ENCODE measurements at places on chromosomes 7 and 10.
A peak's percentile ranks its signal among the peaks of the same experiment; 100 is the strongest.

DNA sequence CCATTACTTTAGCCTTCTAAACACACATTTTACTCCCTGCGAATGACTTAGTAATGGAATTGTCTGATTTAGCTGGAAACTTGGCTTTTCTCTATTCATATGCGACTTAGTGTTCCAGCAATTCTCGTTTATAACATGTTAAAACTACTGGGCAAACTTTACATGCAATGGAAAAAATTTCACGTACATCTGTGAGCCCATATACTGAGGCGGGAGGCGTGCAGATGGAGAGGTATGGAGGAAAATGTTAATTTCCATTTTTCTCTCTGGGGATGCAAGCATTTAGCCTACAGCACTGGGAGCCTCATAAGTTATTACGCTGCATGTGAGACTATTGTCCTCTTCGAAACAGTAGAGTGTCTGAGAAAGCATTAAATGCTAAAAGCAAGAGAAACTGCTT, 591.5 kb upstream of the ANKRD30A start:
- no peak for DNase-seq

GRCh38 chr10:10489805-10490571, 527.7 kb upstream of the CELF2 start:
- DNase-seq = no peak

GRCh38 chr10:1472178-1472958, 265.0 kb downstream of the ADARB2 start:
- DNase-seq = no peak

- no peak for DNase-seq
Observed at GRCh38 chr10:98316661-98317060, 48.7 kb upstream of the LOXL4 start.

- DNase-seq = peak; percentile 53
Observed at GRCh38 chr7:75638594-75639070, 100.1 kb downstream of the HIP1 start.

- DNase-seq = no peak
Observed at GRCh38 chr10:18333621-18334020, 193.4 kb downstream of the CACNB2 start.

GRCh38 chr7:80467069-80467468, 44.8 kb downstream of the GNAT3 start:
- DNase-seq = no peak

- DNase-seq = no peak
Observed at GRCh38 chr7:11412036-11412435, 420.0 kb downstream of the THSD7A start.

GRCh38 chr10:42924484-42924883, 141.9 kb downstream of the BMS1 start:
- DNase-seq = no peak

- no peak for DNase-seq
Observed at GRCh38 chr10:118977022-118977599, 52.4 kb upstream of the NANOS1 start.

DNA sequence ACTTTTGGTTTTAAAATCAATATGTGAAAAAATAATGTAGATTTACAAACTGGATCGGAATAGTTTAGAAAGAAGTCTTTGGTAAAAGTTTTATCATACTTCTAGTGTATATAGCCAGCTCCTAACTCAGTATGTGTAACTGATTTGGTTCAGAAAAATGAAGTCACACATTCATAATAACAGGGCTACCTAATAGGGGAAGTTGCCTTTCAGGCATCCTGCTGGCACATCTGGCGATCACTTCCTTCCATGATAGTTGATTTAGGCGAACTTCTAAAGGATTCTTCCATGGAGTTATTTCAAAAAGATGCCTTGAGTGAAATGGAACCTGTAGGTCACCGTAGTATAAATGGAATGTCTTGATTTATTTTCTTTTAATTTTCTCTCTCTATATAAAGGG, 69.1 kb downstream of the SHH start:
- no peak for DNase-seq

DNA sequence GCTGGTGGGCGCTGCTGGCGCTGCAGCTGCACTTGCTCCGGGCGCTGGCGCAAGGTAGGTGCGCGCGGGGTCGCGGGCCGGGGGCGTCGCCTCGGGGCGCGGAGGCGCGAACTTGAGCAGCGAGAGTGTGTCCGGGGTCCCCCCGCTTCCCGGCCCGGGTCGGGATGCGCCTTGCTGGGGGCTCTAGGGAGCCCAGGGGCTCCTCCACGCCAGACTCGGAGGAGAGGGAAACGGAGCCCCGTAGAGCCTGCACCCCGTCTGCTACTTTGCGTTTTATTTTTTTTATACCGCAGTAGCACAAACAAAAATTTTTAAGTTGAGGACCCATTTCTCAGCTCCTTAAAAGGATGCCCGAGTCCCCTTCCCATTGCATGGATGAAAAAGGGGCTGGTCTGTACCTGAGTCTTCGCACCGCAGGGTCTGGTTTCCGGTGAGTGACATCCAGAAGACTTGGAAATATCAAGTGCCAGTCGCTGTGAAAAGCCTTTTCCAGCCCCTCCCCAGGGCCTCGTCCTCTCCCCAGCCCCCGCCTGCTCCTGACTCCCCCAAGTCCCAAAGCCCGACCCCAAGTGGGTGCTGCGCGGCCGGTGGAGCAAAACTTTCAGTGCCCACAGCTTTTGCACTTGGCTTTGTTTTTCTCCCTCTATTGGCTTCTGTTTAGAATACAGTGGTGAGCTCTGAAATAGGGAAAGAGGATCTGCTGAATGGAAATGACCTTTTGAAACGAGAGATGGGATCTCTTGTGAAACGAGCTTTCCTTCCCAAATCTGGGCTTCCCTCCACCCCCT, 973 bp downstream of the SDK1 start:
- DNase-seq = peak; percentile 55

GRCh38 chr10:88386204-88386788, 196.8 kb downstream of the RNLS start:
- DNase-seq = peak; percentile 52

- DNase-seq = no peak
Observed at GRCh38 chr10:75335191-75335590, 66.4 kb downstream of the ZNF503 start.

DNA sequence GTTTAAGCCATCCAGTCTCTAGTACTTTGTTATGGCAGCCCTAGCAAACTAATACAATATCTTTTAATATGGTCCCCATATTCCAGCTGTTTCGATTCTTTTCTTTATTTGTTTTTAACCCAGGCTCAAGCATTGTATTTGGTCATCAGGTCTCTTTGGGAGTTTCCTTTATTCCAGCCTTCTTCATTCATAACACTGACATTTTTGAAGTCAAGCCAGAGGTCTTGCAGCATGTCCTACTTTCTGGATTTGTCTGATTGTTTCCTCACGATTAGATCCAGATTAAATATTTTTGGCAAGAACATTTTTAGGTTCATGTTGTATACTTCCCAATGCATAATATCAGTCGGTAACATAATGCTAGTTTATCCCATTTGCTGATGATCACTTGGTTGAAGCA, 11.8 kb downstream of the SLC25A13 start:
- DNase-seq = no peak

All from left kidney (tissue), 8 donors.